M059J (cell line): ENCODE measurements at places on chromosomes 12 and 14.
A peak's percentile ranks its signal among the peaks of the same experiment; 100 is the strongest.

GRCh38 chr12:1217191-1217949 lies 226.3 kb downstream of the ERC1 start:
- peak; percentile 89 for DNase-seq

DNA sequence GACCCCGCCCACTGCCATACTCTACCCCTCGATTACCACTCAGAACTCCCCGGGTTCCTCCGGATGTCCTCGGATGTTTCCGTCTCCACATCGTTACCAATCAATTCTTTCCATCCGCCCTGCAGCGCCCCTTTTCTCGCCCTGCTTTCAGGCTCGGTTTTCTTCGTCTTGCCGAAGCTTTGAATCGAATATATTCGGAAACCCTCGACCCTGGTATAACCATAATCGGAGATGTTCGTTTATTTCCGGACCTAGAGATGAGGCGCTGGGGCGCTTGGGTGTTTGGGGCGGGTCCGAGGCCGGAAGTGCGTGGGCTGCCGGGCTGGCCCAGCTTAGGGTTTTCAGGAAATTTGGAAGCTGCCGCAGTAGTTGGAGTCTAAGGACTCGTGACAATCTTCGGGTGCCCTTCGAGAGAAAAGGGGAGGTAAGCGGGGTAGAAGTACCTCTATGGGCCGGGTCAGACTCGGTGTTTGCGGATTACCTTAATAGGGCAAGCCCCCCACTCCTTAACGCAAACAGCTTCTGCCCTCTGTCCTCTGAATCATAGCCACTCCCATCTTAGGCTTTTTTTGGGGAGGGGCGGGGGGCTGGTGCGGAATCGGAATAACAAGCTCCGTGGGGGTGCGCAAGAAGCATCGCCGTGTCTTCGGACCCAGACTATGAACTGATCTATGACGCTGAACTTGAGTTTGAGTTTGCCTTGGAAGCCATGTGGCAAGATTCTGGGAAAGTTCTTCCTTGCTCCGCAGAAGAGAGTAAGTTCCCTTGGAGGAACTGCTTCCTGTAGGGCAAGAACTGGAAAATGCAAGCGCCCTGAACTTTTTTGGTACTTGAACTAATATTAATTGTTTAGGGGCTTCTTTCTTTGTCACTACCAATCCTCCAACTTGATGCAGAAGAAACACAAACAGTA lies at the start of gene C14orf119:
TSS of gene C14orf119 (plus strand) at position 310 of the 913 bp plus-strand sequence. CDS start 2,154 bp downstream, outside the sequence.
- DNase-seq, result peak; percentile 99

DNA sequence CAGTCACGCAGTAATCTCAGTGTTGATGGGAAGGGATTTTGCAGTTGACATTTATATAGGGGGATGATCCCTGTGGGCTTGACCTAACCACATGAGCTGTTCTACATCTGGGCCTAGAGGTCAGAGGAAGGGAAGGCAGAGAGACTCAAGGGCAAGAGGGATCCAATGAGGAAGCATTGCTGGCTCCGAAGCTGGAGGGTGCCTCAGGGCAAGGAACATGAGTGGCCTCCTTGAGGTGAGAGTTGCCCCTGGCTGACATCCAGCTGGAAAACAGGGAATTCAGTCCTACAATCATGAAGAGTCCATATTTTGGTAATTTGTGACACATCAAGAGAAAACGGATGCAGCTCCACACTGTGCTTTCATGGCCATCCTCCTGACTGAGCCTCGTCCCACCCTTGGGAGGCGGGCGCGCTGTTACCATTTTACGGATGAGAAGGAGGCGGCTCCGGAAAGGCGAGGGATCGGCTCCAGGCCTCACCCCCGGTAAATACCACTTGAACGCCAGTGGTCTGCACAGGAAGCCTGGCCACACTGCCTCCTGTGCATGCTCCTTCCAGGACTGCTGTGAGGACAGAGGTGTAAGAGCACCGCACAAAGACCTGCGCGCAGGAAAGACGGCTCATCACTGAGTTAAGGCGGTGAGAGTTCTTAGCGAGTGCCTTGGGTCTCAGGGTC lies 18.5 kb upstream of the FKBP4 start:
- DNase-seq, result no peak

DNA sequence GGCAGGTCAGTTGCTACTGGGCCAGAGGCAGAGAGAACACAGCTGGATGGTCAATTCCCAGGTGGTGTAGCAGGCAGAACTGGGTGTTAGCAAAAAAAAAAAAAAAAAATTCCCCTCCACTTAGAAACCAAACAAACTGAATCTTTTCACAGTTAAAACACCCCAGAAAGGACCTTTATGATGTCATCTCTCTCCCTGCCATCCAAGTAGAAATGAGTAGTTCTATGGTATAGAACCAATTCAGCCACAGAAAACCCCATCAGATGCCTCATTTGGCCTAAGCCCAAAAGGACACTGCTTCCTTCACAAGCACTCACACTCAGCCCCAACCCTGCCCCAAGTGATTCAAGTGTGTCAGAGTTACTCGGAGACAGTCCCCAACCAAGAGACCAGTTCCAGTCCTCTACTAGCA lies 230.8 kb downstream of the DPF3 start:
- no peak for DNase-seq

DNA sequence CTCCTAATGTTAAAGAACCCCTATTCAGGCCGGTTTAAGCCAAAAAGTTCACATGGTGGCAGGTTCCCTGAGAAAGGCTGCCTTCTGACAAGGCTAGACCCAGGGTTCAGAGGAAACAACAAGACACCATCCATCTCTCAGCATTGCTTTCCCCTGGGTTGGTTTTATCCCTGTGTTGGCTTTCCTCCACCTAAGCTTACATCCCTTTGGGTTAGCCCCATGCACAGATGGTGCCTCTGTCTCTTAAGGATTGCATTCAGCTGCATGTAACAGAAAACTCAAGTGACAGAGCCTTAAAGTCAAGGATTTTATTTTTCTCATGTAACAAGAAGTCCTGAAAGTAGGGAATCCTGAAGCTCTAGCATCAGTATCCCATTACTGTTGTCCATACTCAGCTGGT lies 42.8 kb upstream of the RIN3 start:
- DNase-seq, result no peak

GRCh38 chr12:10363914-10364814 lies 25.7 kb downstream of the KLRK1 start:
- DNase-seq, result peak; percentile 66

DNA sequence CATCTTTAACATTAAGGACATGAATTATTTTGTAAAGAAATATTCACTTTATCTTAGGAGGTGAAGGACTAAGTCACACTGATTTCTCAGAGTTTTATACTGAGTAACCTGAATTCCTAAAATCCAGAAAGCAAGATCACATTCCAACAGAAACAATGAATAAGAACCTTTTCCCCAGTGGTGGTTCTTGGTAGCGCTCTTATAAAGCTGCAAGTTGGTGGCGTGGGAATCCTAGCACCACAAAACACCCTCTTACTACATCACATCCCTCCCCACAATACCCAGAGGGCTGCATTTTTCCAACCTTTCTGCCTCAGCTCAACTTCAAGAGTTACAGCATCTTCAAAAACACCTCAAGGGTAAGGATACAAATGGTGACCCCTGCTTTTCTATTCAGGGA lies 44.0 kb upstream of the SMUG1 start:
- DNase-seq, result peak; percentile 41
